Mucosa of gallbladder (tissue), 1 donor: ENCODE measurements at places on chromosomes 16 and 17. TPM values are rescaled to one million over a fixed set of nuclear protein-coding genes. Genes with fewer than 3 reads are reported as not detected.

The DNAAF1 gene
- 0.46 TPM for total RNA-seq

The IL21R gene
- 1.2 TPM for total RNA-seq

The PLSCR3 gene
- total RNA-seq: 39.7 TPM

The NPIPB13 gene
- total RNA-seq: 12.5 TPM

The CHST4 gene
- total RNA-seq: 586 TPM

The SYCE1L gene
- 2.3 TPM for total RNA-seq

The KRT15 gene
- 5.6 TPM for total RNA-seq

The SLFN13 gene
- total RNA-seq: 29.1 TPM

The PRSS36 gene
- total RNA-seq: 5.7 TPM

The KRT24 gene
- total RNA-seq: 0.17 TPM

The TEFM gene
- 12.0 TPM for total RNA-seq

The RUNDC3A gene
- total RNA-seq: 1.4 TPM

The TMEM106A gene
- total RNA-seq: 10.8 TPM

The DNAH9 gene
- total RNA-seq: 1.5 TPM

The SKAP1 gene
- total RNA-seq: 5.4 TPM

The ZFHX3 gene
- total RNA-seq: 51.4 TPM

The TBX6 gene
- total RNA-seq: 3.7 TPM

The MYH8 gene
- not detected for total RNA-seq

The SLC13A5 gene
- 0.52 TPM for total RNA-seq

The MAP3K3 gene
- total RNA-seq: 39.5 TPM

The RNF43 gene
- total RNA-seq: 19.0 TPM

The MRPS23 gene
- 32.5 TPM for total RNA-seq

The MT1H gene
- 2.9 TPM for total RNA-seq

The CDR2L gene
- 83.8 TPM for total RNA-seq
